CD4-positive, CD25-positive, alpha-beta regulatory T cell (primary cell): ENCODE measurements at places on chromosomes 7 and 10. TPM values are rescaled to one million over a fixed set of nuclear protein-coding genes. Genes with fewer than 3 reads are reported as not detected.

- no peak for DNase-seq
- H3K27ac ChIP-seq, result no peak overlapping the region
- no peaks in the 10 kb centered on the region for H3K36me3 ChIP-seq
- no peaks in the 10 kb centered on the region for H3K4me1 ChIP-seq
- no peaks in the 10 kb centered on the region for H3K27me3 ChIP-seq
Measured at GRCh38 chr10:53045315-53045714, 272.7 kb upstream of the MBL2 start.

DNA sequence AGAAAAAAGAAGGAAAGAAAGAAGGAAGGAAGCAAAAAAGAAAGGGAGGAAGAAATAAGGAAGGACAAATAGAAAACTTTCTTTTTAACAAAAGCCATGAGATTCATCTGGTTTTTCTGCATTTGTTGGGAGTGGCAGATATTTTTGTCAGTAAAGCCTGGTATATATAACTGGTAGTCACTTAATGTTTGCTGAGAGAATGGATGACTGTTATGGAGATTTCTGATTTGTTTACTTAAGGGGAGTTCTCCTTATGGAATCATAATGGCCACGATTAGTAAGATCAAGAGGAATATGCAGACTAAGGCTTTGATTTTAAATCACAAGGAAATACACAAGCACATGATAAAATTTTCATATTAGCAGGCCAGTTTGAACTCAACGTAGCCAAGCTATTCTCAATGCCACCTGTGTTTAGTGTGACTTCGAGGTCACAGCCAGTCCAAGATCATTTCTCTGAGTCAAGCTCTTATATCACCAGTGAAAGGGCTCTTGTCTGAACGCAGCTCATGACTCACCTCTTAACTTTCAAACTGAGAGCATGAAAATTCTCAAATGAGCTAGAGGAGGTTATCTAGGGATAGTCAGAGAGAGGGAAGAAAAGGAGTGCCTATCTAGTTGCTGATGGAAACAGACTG lies 445.1 kb upstream of the ZMIZ1 start:
- H3K4me3 ChIP-seq, result no peak overlapping the region
- H3K27me3 ChIP-seq, result no peaks in the 10 kb centered on the region
- no peaks in the 10 kb centered on the region for H3K4me1 ChIP-seq
- no peak for DNase-seq
- H3K36me3 ChIP-seq, result no peaks in the 10 kb centered on the region

DNA sequence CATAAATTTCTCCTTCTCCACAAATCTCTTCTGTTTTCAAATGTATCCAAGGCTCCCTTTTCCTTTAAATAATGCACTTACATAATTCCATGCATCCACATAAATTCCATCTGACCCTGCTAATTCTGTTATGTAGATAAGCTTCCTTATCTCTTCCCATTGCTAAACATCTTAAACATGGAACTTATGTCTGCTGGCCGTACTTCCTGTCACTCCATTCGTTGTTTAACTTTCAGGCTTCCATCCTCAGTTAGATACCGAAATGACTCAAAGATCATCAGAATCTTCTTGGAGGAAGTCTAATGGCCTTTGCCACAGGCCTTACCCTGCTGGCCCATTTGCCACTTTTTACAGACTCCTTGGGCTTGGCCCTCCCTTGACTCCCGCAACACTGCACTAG lies 330.9 kb downstream of the GFRA1 start:
- H3K27me3 ChIP-seq, result no peaks in the 10 kb centered on the region
- H3K27ac ChIP-seq, result no peak overlapping the region
- no peak for DNase-seq
- no peaks in the 10 kb centered on the region for H3K4me1 ChIP-seq

Gene INA
- not detected for polyA plus RNA-seq

DNA sequence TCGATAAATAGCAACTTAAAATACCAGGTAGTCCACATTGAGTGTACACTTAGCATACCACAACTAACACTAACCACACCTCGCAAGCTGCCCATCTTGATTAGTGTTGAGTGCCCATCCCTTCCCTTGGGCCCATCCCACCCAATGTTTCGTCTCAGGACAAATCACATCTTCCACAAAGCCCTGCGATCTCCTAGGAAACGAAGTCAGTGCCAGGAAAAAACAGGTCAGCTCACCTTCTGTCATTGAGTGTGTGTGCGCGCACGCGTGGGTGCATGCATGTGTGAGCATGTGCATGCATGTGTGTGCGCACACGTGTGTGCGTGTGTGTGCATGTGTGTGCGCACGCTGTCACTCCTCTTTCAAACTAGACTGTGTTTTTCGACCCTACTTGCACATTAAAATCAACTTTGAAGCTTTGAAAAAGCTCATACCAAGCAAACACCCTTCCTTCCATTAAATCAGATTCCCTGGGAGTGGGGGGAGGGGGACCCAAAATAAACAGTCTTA lies 48.8 kb upstream of the OPALIN start:
- H3K27me3 ChIP-seq, result peaks cover 5% of the 10 kb centered on the region
- DNase-seq, result no peak
- no peaks in the 10 kb centered on the region for H3K36me3 ChIP-seq
- H3K4me1 ChIP-seq, result no peaks in the 10 kb centered on the region
- no peak overlapping the region for H3K4me3 ChIP-seq

GRCh38 chr7:155992974-155993373 lies 180.7 kb upstream of the SHH start:
- H3K27me3 ChIP-seq, result no peaks in the 10 kb centered on the region
- H3K36me3 ChIP-seq, result no peaks in the 10 kb centered on the region
- DNase-seq, result no peak
- H3K27ac ChIP-seq, result no peak overlapping the region
- H3K4me1 ChIP-seq, result peaks cover 9% of the 10 kb centered on the region
